ENCODE measurements at places on chromosomes 11 and 22.
A peak's percentile ranks its signal among the peaks of the same experiment; 100 is the strongest.

- DNase-seq = no peak
Observed at GRCh38 chr22:47795477-47796127, 1033.2 kb downstream of the TBC1D22A start.

GRCh38 chr22:36644333-36644757, 59.2 kb downstream of the CACNG2 start:
- peak; percentile 67 for DNase-seq

DNA sequence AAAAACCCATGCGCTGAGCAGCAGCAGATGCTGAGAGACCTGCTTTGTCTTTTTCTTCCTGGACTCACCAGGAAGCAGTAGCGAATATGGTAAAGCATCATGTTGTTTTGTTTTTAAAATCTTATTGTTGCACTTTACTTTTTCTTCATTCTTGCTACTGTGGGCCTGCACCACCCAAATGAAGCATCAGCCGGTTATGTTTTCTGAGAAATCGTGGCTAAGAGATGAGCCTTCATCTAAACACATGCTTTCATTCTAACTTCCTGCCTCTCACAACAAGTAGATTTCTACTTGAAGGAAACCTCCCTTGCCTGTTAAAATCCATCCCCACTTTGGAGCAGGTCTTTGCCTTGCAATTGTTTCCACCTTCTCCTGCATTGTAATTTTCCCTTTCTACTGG, 1025.9 kb downstream of the NTM start:
- no peak for DNase-seq

GRCh38 chr11:44773351-44773965, 46.7 kb downstream of the TSPAN18 start:
- no peak for DNase-seq

- DNase-seq = peak; percentile 43
Observed at GRCh38 chr11:72519220-72519881, 85.0 kb upstream of the CLPB start.

- no peak for DNase-seq
Observed at GRCh38 chr22:42686756-42687491, 33.7 kb downstream of the A4GALT start.

DNA sequence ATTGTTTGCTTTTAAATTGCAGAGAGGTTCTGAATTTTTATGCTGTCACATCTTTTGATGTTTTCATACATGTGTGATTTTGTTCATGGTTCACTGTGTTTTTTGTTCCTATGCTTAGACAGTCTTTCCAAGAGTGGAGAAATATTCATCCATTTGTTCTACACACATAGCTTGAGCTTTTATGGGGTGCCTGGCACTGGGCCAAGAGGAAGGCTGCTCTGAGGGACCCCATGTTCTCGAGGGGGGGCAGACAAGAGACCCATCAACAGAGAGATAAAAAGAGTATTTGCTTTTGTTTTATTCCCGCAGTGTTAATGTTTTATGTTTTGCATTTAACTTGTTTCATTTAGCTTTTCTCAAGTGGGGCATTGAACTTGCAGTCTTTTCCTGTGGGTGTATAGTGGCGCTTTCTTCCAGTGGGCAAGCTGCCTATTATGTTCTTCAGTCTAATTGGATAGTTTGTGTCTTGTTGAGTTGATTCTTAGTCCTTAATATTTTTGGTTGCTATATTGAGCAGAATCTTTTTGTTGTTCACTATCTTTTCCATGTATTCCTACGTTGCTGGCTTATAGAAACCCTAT, 57.7 kb downstream of the CABIN1 start:
- DNase-seq = no peak

GRCh38 chr22:20403779-20404140, 9.8 kb downstream of the ZNF74 start:
- no peak for DNase-seq

- DNase-seq = no peak
Observed at GRCh38 chr11:44389963-44390605, 80.1 kb upstream of the ALX4 start.

GRCh38 chr22:38398609-38399461, 56.2 kb downstream of the KCNJ4 start:
- DNase-seq = peak; percentile 94

DNA sequence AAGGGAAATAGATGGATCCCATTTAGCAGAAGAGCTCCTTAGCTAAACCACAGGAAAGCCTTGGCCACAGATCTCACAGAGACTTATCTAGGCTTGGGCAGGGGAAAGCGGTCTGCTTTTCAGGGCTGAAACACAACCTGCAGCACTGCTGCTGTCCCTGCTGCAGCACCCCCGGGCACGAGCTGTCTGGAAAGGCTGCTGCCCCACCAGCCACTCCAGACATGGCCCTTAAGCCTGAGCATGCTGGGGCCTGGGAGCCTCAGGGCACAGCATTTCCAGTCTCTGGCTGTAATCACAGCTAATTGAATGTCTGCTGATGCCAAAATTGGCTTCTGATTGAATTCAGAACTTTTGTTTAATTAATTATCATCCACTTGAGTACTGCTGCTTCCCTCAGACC, 115.0 kb downstream of the TMPRSS5 start:
- DNase-seq = no peak

DNA sequence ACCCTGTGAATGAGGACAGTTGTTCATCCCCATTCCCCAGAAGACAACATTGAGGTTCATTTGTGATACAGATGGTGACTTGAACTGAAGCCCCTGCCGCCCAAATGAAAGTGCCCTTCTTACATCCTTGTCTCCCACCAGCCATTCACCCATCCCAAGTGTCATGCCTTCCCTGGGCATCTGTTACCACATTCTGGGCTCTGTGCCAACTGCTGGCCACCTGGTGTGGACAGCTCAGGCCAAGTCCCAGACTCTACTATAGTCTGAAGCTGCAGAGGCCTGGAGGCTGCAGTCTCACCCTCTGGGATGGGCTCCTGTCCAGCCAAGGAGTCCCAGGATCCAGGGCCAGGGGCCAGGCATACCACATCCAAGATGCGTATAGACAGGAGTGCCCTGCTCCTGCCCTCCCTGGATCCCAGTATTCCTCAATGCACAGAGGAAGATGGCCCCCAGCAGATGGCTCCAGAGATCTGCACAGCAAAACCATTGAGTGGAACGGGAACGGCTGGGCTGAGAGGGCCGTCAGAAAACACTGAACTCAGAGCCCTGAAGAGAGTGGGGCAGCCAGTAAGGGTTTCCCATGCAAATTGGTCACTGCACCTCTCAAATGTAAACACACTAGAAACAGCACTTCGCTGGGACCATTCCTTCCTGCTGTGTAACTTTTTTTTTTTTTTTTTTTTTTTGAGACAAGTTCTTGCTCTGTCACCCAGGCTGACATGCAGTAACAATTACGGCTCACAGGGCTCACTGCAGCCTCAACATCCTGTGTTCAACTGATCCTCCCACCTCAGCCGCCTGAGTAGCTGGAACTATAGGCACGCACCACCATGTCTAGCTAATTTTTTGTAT, 22.8 kb downstream of the ARRB1 start:
- peak; percentile 76 for DNase-seq

- no peak for DNase-seq
Observed at GRCh38 chr22:50710221-50710620, 27.8 kb upstream of the ACR start.

DNA sequence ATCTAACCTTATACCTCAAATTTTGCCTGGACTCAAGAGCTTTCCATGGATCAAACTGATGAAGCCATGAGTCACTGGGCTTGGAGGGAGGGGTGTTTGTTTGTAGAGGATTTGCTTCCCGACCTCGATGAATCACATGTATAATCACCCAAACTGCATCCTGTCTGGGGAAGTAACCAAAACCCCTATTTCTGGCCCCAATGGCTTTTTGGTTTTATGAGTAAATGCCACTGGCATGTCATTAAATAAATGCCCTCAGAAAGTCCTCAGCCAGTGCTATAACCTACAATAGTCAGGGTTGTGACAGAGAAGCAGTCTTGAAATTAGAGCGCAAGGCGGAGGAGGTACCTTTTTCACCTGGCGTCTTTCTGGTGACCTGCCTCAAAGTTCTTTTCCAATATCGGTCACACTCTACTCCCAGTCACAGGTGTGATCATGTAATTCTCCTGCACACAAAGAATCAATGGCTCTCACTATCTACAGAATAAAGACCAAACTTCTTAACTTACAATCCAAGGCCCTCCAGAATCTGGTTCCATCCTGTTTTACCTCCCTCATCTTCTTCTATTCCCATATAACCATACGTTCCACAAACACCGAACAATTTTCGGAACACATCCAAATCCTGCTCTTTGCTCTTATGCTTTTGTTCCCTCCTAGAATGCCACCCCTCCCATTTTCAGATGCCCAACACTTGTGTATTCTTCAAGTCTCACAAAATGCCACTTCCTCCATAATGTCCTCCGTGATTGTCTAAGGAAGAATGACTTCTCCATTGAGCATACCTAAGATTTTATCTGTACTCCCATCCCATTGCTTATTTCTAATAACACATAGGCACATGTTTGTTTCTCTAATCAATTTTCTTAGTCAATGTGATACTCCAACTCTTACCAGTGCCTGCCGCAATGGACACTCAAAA, 81.3 kb upstream of the BLID start:
- no peak for DNase-seq

- DNase-seq = no peak
Observed at GRCh38 chr11:70579316-70579955, 181.1 kb downstream of the CTTN start.

DNA sequence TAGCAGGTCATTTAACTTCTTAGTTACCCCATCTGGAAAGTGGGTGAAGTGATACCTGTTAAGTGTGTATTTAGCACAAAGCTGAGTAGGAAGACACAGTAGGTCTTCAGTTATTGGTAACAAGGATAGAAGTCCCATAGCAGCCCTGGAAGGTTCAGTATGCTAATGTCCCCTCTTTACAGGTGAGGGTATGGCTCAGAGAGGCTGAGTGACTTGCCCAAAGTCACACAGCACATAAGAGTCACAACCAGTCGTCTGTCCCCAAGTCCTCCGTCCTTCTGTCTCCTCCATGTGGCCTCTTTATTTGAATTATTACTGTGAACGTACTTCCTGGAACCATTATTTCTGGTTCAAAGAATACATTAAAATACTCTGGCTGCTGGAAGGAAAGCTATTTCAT, 10.5 kb downstream of the ASPHD2 start:
- DNase-seq = no peak

- no peak for DNase-seq
Observed at GRCh38 chr11:44601471-44602370, 36.3 kb downstream of the CD82 start.

- DNase-seq = no peak
Observed at GRCh38 chr22:35257002-35257320, 332 bp upstream of the HMGXB4 start.
